ENCODE measurements at places on chromosomes 7 and 10.

DNA sequence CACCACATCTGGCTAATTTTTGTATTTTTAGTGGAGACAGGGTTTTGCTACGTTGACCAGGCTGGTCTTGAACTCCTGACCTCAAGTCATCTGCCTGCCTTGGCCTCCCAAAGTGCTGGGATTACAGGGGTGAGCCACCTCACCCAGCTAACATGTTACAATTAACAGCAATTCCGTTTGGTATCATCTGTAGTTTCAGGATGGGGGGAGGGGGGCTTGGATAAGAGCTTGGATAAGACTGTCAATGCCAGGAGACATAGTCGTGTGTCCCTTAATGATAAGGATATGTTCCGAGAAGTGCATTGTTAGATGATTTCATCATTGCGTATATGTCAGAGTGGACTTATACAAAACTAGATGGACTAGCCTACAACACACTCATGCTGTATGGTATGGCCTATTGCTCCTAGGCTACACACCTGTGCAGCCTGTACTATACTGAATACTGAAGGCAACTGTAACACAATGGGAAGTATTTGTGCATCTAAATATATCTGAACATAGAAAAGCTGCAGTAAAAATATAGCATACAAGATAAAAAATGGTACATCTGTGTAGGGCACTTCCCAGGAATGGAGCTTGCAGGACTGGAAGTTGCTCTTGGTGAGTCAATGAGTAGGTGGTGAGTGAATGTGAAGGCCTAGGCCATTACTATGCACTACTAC is 103.9 kb upstream of the TNS3 start:
- DNase-seq: no peak

GRCh38 chr7:51067757-51068156 is 248.9 kb downstream of the COBL start:
- DNase-seq: no peak

DNA sequence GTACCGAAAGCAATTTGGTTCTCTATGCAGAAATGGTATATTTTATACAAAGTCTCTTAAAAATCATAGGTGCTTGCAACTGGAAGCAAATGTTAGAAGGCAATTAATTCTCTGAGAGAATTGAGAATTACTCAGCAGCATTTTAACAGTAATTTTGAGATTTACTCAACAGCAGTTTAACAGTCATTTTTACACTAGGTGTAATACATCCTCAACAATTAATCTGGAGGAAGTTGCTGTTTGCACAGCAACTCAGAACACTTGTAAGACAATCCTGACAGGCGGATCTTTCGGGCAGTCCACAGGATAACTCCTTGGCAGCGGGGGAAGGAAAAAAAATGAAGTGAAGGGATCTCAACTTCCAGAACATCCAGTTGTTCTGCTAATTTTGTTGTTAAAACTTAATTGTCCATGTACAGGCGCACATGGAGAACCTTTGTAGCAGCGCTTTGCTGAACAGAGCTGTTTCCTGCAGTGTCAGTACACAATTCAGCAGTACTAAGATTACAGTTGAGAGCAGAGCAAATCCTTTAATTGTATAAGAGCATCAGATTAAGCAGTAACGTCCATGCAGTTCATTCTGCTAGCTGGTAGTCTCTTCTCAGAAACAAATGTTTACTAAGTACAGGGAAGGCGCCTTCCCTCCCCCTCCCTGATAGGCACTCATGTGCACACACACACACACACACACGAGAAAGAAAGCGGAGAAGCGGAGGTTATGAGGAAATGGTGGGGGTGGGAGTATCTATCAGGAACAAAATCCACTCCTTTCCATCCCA is 43.8 kb downstream of the ENO4 start:
- no peak for DNase-seq

DNA sequence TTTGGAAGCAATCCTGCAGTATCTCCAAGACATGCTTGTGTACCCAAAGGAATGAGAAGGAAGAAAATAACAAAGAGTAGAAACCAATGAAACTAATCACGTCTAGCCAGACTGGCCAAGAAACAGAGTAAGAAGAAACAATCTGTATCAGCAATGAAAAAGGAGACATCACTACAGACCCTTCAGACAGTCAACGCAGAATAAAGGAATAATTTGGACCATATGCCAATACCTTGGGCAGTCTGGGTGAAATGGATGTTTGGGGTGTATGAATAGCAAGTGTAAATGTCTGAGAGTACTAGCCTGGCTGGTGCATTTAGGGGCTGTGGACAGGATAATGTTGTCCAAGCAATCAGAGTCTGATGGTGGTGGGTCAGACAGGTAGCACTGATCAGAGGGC is 61.1 kb downstream of the SLC29A4 start:
- no peak for DNase-seq

GRCh38 chr10:27746397-27747095 is 927 bp upstream of the MKX start:
- no peak for DNase-seq

GRCh38 chr7:20310963-20311742 is 19.5 kb upstream of the ITGB8 start:
- DNase-seq: no peak

GRCh38 chr10:44983895-44984278 is 5.3 kb upstream of the DEPP1 start:
- DNase-seq: no peak

DNA sequence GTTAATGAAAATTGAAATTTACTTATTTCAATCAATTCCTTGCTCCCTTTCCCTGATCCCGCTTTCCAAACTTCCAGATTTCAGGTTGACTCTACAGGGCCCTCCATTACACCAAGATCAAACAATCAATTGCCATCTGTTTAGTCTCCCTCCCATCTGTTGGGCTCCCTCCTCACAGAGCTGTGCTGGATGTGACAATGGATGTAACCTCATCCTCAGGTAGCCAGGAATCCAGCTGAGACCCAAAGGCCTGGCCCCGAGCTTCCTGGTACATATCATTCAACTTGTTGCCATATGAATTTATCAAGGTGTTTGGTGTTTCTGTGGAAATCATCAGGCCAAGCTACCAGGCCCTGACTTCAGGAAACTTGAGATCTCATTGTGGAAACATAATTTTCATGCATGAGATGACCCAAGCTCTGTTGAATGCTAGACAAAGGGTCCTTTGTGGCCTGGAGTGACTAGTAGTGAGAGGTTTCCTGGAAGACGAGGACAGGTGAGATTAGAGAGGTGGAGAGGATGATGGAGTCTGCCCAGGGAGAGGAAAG is 148.6 kb upstream of the PDE1C start:
- no peak for DNase-seq

- no peak for DNase-seq
Observed at GRCh38 chr10:36779238-36779846, 346.1 kb upstream of the ANKRD30A start.

DNA sequence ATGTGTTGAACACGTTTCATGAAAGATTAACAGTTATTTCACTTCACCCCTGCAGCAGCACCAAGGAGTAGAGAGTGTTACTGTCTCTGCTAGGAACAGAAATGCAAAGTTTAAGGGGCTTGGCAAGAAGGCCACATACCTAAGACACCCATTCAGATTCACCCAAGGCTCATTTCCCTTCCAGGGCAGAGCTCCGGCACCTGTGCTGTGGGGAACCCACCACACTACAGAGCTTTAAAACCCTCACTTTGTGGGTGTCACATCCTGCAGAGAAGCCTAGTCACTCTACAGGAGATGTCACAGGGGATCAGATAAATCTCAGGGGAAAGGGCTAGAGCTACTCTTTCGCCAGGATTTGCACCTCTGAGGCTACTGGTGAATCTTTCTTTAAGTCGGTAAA is 176.1 kb upstream of the KLF6 start:
- no peak for DNase-seq

DNA sequence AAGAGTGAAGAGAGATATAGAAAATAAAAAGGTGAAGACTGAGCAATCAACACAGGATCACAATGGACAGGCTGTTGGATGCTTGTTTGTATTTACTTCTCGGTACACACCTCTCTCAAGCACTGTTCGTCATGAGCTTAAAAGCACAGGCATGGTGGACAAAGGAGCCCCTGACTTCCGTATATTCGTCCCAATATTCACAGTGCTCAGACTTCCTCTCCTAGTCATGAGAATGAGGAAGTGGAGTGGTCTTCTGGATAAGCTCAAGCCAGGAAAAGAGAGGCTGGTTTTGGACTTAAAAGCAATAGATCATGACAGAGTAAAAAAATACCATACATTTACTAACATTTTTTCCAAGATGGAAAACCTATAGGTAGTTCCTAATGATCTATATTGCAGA is 172.5 kb downstream of the SORCS1 start:
- no peak for DNase-seq

GRCh38 chr10:8137272-8137681 is 82.8 kb downstream of the GATA3 start:
- DNase-seq: no peak

- no peak for DNase-seq
Observed at GRCh38 chr7:40468891-40469864, 334.4 kb downstream of the SUGCT start.

DNA sequence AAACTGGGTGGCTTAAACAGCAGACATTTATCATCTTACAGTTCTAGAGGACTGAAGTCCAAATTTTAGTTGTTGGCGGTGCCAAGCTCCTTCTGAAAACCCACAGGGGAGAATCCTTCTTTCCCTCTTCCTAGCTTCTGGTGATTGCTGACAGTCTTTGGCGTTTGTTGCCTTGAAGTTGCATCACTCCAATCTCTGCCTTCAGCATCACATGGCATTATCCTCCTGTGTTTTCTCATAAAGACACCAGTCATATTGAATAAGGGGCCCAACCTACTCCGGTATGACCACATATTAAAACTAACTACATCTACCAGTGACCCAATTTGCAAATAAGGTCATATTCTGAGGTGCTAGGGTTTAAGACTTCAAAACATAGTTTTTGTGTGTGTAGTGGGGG is 472.1 kb upstream of the IGFBP3 start:
- DNase-seq: no peak

- no peak for DNase-seq
Observed at GRCh38 chr7:106629516-106629915, 31.4 kb downstream of the CCDC71L start.

GRCh38 chr7:12827219-12827821 is 139.9 kb downstream of the ARL4A start:
- no peak for DNase-seq

- no peak for DNase-seq
Observed at GRCh38 chr7:69277366-69277765, 320.9 kb upstream of the AUTS2 start.

DNA sequence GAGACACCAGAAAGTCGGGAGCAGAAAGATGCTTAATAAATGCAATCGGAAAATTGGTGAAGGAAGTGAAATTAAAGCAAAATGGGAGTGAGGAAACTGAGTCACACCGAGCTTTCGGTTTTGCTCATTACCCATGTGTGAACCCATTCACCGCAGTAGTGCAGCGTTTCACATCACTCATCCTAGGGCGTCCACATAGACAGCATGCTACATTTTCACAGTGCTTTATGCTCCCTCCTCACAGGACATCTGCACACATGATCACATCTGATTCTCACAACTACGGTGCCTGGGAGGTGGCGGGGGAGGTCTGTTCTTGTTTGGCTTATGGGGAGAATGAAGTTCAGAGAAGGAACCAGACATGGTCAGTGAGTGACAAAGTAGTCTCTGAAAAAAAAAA is 36.6 kb upstream of the ATP6V0A4 start:
- no peak for DNase-seq

GRCh38 chr7:117401293-117402002 is 25.8 kb downstream of the ASZ1 start:
- DNase-seq: no peak

- no peak for DNase-seq
Observed at GRCh38 chr7:81170291-81170690, 251.4 kb upstream of the SEMA3C start.

DNA sequence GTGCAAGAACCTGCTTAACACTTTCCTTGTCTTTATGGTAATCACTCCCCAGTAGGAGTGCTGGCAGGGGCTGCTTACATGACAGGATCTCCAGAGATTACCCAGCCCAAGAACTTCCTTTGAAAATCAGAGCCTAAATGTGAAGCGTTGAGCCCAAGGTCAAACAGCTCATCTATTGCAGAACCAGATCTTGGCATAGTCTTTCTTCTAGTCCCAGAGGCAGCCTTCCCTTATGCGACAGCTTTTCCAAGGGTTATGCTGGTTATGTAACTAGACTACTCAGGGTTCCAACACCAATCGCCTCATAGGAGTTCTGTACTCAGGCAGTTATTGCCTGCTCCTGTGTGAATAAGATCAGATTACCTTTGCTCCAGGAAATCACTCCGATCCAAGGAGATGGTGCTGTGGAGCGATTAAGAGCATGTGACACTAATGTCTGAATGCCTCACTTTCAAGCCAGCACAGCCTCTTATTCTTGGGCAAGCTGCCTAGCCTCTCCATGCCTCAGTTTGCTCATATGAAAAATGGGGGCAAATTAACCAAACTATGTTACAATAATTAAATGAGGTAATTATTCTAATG is 8.4 kb upstream of the LGI1 start:
- no peak for DNase-seq

DNA sequence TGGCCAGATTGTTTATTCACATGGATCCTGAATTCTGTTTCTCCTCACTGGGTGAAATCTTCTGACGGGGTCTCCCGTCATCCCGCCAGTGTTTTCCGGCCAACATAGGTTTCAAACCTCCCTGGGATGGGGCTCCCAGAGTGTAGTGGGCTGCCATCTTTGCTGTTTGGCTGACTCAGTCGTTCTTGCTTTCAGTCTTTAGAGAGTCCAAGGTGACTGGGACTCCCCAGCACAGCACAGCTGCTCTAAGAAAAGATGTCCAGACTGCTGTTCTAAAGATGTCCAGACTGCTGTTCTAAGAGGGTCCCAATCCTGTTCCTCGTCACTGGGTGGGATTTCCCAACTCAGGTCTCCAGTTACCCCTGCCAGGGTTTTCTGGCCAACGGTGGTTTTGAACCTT is 801.9 kb upstream of the IGFBP3 start:
- no peak for DNase-seq

DNA sequence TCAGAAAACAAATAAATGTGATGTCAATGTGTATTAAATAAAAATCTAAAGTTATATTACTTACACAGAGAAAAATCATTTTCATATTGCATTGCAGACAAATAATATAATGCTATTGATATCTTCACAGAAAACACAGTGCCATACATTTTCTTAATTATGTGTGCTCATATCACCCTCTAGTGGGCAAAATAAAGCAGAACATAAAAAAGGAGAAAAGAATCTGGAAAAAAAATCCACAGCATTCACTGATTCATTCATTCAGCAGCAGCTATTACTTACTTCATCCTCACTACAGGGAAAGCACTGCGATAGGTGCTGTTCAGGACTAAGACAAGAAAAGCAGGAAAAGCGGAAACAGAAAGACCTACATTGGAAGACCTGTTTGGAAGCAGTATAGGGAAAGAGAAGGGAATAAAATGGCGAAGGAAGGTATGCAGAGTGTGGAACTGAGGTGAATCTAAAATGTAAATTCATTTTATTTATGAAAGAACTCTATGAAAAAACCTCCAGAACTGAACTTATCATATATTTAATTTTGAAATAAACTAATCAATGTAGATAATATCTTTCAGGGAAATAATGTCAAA is 73.2 kb downstream of the POT1 start:
- DNase-seq: no peak

- DNase-seq: no peak
Observed at GRCh38 chr7:95180-95862, 97.0 kb upstream of the FAM20C start.
